ENCODE measurements at places on chromosomes 6 and 20.

DNA sequence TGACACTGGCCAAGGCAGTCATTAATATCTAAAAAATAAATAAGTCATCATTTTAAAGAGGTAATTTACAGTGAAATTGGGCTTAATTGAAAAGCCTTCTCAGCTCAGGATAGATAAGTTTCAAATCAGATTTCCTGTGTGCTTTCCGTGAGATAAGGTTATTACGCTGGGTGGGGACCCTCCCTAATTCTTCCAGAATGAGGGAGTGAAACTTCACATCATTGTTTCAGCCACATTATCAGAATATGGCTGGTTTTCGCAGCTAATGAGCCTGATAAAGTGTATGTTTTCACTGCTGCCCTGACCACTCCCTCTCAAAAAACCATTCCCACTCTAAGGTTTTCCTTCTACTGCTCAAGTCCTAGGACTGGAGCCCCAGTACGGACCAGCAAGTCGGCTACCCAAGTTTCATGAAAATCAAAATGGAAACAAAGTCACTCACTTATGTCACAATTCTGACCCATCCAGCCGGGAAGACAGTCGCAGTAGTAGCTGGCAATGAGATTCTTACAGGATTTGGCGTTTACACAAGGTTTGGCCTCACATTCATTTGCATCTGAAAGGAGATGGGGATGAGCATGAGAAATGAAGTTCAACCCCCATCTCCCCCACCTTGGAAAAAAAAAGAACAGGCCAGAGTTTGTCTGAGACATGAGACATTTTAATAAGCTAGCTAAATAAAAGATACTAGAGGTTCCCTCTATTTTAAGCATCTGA is 24.6 kb downstream of the JAG1 start:
- no peak for DNase-seq

DNA sequence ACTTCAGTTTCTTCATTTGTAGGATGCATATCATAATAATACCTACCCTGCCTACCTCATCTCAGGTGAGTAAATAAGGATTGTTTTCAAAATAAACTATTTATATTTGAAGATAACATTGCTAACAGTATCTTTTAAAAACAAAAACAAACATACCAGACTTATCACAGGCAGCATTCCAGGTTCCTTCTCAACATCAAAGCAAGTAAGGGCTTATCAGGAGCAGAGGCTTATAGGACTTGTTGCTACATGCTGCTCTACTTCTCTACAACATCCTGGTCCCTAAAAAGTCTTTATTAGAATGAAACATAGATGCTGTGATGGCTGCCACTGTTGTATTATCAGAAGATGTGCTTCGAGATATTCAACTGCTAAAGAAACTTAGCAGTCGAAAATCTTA is 149.2 kb upstream of the PRDM1 start:
- no peak for DNase-seq

- DNase-seq = no peak
Measured at GRCh38 chr6:18189196-18189595, 34.0 kb downstream of the KDM1B start.

DNA sequence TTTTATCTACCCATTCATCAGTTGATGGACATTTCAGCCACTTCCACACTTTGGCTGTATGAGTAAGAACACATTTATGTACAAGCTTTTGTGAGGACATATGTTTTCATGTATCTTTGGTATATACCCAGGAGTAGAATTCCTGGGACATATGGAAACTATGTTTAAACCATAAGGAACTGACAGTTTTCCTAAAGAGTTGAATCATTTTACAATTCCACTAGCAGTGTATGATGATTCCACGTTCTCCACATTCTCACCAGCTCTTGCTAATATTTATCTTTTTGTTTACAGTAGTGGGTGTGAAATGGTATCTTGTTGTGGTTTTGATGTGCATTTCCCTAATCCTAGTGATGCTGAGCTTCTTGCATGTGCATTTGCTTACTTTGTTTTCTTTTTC is 338.1 kb downstream of the PLCB1 start:
- no peak for DNase-seq

DNA sequence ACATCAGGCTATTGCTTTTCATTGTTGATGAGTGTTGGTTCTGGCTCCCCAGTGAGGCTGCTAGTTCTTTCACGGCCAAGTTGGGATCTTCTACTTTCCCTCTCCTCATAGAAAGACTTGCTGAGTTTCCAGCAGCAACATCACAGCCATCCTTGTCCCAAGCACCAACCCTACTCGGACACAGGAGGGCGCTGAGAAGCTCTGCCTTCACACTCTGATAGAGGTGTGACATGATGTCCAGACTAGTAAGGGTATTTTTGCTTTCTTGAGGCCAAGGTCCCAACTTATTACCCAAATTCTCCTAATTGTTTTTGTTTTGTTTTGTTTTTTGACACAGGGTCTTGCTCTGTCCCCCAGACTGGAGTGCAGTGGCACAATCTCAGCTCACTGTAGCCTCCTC is 3.0 kb upstream of the GCM1 start:
- DNase-seq = no peak

- DNase-seq = no peak
Measured at GRCh38 chr6:96450082-96450769, 71.4 kb upstream of the UFL1 start.

DNA sequence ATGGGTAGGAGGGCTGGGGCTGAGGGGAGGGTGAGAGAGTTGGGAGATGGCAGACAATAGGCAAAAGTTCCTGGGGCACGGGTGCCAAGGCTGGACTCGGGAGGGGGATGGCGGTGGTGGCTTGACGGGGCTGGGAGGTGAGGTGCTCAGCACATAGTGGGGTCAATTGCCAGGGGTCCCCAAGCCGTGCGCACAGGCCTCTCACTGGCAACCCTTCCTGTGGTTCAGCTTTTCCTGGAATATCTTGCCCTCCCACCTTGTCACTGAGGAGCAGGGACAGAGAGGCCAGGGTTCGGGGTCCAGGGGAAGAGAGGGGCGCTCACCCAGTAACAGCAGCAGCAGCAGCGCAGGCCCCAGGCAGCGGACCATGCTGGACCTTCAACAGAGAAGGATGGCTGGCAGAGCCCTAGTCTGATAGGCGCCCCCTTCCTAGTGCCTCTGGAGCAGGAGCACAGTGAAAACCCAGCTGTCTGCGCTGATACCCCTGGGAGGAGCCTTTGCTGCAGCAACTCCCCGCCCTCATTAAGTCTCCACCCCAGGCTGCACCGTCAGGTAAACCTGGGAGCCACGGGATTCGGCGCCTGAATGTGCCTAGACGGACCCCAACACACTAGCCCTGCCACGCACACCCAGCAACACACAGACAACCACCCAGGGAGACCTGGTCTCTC is at the start of gene GFRA4:
Gene GFRA4, minus strand, starts transcription at position 369 of the 671 bp plus-strand sequence. Its CDS starts 0 bp downstream, at position 369.
- DNase-seq = no peak

DNA sequence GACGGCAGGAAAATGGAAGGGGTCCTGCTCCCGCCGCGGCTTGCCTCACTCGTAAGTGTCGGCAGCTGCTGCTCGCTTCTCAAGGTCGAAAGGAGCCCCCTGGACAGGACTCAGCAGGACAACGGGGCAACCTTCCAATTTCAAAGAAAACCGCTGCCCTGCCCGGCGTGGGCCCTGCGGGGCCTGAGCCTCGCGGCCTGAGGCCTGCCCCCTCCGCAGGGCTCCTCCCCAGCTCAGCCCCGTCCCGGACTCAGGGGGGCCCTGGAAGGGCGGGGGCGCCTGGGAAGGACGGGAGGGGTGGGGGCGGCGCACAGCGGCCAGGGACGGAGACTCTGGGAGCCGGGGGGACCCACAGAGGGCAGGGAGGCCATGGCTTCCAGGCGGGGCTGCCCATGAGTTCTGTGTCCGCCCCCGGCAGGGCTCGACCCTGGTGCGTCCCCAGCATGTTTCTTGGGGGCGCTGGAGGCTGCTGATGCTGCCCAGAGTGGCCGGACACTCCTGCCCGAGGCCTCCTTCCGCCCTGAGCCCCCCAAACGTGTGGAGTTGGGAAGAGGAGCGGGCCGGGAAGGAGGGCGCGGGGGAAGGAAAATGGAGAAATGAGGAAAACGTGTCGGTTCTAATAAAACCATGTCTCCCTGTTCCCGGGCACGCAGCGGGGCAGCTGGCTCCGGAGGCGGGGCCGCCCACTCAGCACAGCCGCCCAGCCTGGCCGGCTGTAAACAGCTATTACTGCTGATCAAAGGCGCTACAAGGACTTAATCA is 114.6 kb downstream of the DLL1 start:
- DNase-seq = peak; percentile 73

DNA sequence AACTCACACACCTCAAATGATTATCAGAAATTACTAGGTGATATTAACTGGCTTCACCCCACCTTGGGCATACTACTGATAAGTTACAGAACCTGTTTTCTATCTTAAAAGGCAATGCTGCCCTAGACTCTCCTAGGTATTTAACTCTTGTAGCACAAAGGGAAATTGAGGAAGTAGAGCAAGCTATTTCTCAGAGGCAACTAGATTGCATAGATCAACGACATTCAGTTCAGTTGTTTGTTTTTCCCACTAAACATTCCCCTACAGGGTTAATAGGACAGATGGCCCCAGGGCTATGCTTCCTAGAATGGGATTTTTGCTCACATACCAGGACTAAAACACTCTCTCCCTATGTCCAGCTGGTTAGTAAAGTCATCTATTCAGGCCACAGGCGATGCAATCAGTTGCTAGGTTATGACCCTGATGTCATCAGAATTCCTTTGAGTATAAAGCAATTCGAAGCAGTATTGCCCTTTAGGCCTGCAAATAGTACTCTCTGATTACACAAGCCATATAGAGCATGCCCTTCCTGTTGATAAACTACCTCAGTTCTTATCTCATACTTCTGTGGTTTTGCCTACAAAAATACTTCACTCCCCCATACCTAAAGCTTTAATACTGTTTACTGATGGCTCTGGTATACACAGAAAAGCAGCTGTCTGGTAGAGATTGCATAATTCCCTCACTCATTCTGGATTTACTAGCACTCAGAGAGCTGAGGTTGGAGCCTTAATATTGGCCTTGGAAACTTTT is 67.4 kb upstream of the ASCC3 start:
- DNase-seq = no peak

DNA sequence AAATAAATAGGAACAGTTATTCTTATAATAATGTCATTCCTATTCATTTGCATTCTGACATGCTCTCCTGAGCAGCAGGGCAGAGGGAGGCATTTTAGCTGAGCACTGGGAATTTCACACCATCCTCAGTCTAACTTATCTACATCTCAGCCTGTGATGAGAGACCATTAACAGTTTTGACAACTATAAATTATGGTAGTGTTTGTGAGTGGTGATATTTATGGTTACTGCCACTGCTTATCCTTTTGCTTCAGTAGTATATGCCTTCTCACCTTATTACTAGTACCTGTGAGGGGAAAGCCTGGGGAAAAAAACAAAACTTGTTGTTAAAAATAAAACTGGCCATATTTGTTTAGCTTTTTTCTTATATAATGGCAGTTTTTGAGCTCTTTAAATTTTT is 17.0 kb upstream of the CHD6 start:
- DNase-seq = no peak

GRCh38 chr6:129875610-129876520 is 14.8 kb upstream of the TMEM244 start:
- no peak for DNase-seq

GRCh38 chr6:62808565-62809293 is 402.5 kb upstream of the FKBP1C start:
- DNase-seq = no peak

GRCh38 chr6:2823104-2823850 is 18.4 kb downstream of the SERPINB1 start:
- DNase-seq = no peak

DNA sequence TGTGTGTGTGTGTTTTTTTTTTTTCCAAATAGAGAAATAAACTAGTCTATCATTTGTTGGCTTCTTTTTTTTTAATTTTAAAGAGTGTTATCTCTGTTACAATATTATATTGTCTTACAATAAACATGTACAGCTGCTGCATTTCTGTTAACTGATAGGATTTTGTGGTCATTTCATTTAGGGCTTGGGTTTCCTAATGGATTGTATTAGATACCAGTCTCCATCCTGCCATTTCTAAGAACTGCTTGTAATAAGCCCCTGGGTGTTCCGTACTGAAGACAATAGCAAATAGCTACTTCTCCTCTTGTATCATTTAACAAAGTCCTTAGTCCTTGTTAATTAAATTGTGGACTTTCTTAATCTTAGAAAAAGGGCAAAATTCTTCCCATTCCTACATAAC is 45.7 kb downstream of the SOBP start:
- DNase-seq = no peak

- no peak for DNase-seq
Measured at GRCh38 chr6:34941421-34941820, 52.4 kb downstream of the ANKS1A start.

DNA sequence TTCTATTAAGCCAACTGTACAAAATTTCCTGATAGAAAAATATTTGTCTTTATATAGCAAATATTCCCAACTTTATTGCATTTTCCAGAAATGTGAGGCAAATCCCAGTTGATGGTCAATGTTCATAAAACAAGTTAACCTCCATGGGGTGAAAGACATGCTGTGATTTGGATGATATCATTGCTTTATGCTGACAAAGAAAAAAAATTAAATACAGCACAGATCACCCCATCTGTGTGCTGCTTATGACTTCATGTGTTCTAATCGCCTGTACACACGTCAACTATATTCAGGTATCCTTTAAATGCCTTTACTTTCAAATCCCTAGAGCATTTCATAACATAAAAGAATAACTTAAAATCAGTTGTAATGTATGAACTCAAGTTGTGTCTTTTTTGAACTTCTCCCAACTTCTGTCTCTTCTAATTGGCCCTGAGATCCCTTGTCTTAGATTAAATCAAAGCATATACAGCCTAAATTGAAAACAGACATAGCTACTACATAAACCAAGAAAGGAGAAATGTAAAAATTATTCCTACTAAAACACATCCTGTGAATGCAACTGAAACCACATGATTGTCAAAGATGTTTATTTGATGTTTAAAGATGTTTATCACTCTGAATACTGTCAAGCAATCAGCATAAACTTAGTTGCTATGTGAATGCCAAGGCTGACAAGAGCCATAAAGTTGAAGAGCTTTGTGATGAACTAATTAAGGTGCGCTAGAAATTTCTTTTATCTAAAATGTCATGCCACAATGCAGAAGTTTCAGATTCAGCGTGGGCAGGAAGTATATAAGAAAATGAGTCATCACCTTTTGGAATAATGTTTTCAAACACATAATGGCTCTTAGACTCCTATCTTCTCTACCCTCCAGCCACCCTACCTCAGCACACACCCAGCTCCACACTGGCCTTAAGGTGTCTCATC is 68.7 kb downstream of the FILIP1 start:
- DNase-seq = no peak
